ENCODE measurements at places on chromosomes 5 and 9.

DNA sequence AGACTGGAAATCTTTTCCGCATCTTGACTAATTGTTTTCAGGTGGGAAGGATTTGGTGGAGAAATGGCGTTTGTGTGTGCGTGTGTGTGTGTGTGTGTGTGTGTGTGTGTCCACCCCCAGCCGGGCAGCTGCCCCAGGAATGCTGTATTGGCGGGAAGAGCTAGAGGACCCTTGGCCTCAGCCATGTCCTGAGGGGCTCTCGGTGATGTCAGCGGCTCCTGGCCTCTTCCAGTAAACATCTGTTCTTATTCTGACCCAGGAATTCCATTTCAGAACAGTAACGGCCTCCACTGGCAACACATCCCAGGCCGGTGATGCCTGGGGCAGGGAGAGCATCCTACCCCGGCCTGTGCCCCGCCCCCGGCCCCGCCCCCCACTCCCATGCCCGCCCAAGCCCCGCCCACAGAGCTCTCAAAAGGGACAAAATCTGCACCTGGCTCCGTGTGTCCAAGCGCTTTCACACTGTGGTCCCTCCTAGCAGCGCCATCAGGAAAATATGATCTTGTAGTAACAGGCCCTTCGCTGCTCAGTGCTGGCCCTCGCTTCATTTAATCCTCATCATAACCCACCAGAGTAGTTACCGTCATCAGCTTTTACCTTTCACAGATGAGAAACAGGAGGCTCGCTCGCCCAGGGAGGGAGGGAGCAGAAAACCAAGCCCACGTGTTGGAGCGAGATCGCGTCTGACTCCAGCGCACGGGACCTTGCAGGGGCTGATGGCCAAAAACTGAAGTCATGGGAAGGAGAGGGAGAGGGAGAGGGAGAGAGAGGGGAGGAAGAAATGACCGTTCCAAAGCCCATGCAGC is 18.9 kb downstream of the ADAMTS2 start:
- peaks cover 43% of the 10 kb centered on the region for H3K4me1 ChIP-seq
- peak overlapping the region; percentile 82 for H3K27ac ChIP-seq
- peaks cover 10% of the 10 kb centered on the region for H3K27me3 ChIP-seq
- H3K36me3 ChIP-seq: no peaks in the 10 kb centered on the region
- peak; percentile 39 for DNase-seq

GRCh38 chr5:73987915-73988314 is 361.9 kb downstream of the ARHGEF28 start:
- no peaks in the 10 kb centered on the region for H3K4me1 ChIP-seq
- no peak overlapping the region for H3K27ac ChIP-seq
- no peaks in the 10 kb centered on the region for H3K36me3 ChIP-seq

- no peaks in the 10 kb centered on the region for H3K36me3 ChIP-seq
- H3K4me1 ChIP-seq: no peaks in the 10 kb centered on the region
- no peak overlapping the region for H3K4me3 ChIP-seq
- no peaks in the 10 kb centered on the region for H3K27me3 ChIP-seq
These were observed 136.1 kb upstream of the CLINT1 start for GRCh38 chr5:157994906-157995519.

DNA sequence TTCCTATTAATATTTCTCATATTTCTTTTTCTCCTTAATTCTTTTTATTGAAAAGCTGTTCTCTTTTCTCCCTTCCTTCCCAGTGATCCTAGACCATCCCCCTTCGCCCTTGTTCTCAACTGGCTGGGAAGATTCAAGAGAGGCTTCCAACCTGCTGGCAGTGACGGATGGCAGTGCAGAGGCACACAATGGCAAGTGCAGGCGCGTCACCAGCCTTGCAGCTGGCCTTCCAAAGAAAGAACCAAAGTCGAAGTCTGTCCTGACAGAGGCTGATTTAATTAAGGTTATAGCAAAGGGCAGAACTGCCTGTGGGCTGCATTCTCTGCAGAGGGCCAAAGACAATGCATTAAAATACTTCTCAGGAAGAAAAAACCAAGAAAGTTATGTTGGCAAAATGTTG is 7.4 kb downstream of the CEMIP2 start:
- H3K27ac ChIP-seq: peak overlapping the region; percentile 83
- H3K36me3 ChIP-seq: no peaks in the 10 kb centered on the region
- H3K4me1 ChIP-seq: peaks cover 67% of the 10 kb centered on the region
- peaks cover 3% of the 10 kb centered on the region for H3K27me3 ChIP-seq

- H3K4me1 ChIP-seq: no peaks in the 10 kb centered on the region
- DNase-seq: no peak
- H3K4me3 ChIP-seq: no peak overlapping the region
- no peak overlapping the region for H3K27ac ChIP-seq
- no peaks in the 10 kb centered on the region for H3K27me3 ChIP-seq
These were observed 414.7 kb upstream of the SGCD start for GRCh38 chr5:155912291-155912690.

DNA sequence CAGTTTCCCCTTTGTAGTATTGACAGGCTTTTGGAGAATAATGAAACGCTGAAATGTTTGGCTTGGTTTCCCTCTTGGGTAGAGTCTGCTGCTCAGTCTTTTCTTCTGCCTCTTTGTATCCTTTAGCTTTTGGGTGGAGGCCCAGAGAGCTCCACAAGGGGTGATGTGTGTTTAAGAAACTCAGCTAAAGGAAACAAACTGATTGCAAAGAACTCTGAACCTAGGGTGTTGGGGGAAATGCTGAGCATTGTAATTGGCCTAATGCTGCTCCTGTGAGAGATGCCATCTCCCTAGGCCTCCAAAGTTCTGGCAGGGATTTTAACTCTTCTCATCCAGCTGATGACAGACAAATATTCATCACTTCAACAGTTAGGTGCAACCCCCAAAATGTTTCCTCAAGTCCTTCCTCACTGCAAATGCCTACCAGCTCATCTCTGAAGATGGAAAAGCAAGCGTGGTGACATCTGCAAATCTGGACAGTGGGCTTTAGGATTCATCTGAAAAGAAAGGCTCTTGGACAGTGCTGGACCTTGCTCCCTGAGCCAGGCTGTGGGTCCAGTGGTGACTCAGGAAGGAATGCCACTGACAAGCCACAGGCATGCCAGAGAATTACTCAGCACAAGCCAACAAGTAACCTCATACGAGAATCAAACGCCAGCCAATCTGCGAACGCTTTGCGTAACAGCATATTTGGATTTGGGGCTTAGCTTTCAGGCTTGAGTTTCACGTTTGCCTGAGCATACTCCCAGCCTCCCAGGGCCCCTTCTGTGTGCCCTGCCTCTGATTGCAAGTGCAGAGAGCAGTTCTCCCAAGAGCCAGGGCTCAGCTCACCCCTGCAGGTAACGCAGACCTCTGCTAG is 30.5 kb upstream of the ZSWIM6 start:
- no peaks in the 10 kb centered on the region for H3K4me1 ChIP-seq
- no peak overlapping the region for H3K4me3 ChIP-seq
- no peak for DNase-seq
- no peak overlapping the region for H3K27ac ChIP-seq

- no peak overlapping the region for H3K27ac ChIP-seq
- H3K4me1 ChIP-seq: no peaks in the 10 kb centered on the region
- no peak for DNase-seq
- peaks cover 5% of the 10 kb centered on the region for H3K36me3 ChIP-seq
- H3K4me3 ChIP-seq: no peak overlapping the region
These were observed 62.0 kb upstream of the CDH6 start for GRCh38 chr5:31131381-31131891.

GRCh38 chr5:118596255-118596654 is 392.1 kb downstream of the DTWD2 start:
- peaks cover 17% of the 10 kb centered on the region for H3K4me1 ChIP-seq
- H3K27me3 ChIP-seq: no peaks in the 10 kb centered on the region
- no peak for DNase-seq
- no peaks in the 10 kb centered on the region for H3K36me3 ChIP-seq

- peaks cover 7% of the 10 kb centered on the region for H3K27me3 ChIP-seq
- DNase-seq: peak; percentile 65
- H3K4me1 ChIP-seq: peaks cover 24% of the 10 kb centered on the region
These were observed 73.3 kb downstream of the AK8 start for GRCh38 chr9:132804576-132805295.

DNA sequence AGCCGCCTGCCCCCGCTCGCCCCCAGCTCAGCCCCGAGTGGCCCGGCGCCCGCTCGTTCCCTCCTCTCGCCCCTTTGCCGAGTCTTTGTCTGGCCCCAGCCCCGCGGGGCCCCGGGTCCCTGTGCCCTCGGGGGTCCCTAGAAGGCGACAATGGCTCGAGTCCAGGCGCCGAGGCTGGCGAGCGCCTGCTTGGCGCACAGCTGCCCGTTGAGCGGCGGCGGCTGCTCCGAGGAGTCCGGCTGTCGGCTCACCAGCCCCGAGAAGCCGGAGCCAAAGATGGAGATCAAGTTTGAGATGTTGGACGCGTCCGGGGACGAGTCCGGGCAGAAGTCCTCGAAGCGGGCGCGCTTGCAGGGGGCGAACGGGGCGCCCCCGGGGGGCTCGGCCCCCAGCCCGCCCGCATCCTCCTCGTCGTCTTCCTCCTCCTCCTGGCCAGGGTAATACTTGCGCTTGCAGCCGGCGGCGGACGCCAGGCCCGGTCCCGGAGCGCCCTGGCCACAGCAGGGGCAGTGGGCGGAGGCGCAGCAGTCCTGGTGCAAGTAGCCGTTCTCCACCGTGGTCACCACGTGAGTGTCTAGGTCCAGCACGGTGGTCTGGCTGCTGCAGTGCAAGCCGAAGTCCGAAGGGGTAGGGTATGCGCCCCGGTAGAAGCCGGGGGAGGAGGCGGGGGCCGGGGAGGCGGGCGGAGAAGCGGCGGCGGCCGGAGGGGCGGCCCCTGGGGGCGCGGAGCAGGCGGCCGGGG is 1.2 kb downstream of the IER5L start:
- peaks cover 17% of the 10 kb centered on the region for H3K4me1 ChIP-seq
- H3K27me3 ChIP-seq: peaks cover 17% of the 10 kb centered on the region
- H3K36me3 ChIP-seq: no peaks in the 10 kb centered on the region
- DNase-seq: peak; percentile 65
- peak overlapping the region; percentile 80 for H3K27ac ChIP-seq

DNA sequence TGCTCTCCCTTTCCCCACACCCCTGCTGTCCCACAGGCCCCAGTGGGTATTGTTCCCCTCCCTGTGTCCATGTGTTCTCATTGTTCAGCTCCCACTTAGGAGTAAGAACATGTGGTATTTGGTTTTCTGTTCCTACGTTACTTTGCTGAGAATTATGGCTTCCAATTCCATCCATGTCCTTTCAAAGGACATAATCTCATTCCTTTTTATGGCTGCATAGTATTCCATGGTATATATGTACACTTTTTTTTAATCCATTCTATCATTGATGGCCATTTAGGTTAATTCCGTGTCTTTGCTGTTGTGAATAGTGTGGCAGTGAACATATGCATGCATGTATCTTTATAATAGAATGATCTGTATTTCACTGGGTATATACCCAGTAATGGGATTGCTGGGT is 25.6 kb downstream of the FER start:
- H3K27me3 ChIP-seq: peaks cover 2% of the 10 kb centered on the region
- H3K27ac ChIP-seq: no peak overlapping the region
- DNase-seq: no peak
- no peaks in the 10 kb centered on the region for H3K4me1 ChIP-seq
- peaks cover 11% of the 10 kb centered on the region for H3K36me3 ChIP-seq

- H3K4me1 ChIP-seq: peaks cover 10% of the 10 kb centered on the region
- no peak for DNase-seq
- peaks cover 2% of the 10 kb centered on the region for H3K27me3 ChIP-seq
- H3K4me3 ChIP-seq: no peak overlapping the region
- H3K27ac ChIP-seq: peak overlapping the region; percentile 38
- peaks cover 17% of the 10 kb centered on the region for H3K36me3 ChIP-seq
These were observed 26.5 kb downstream of the POLK start for GRCh38 chr5:75538211-75538610.

DNA sequence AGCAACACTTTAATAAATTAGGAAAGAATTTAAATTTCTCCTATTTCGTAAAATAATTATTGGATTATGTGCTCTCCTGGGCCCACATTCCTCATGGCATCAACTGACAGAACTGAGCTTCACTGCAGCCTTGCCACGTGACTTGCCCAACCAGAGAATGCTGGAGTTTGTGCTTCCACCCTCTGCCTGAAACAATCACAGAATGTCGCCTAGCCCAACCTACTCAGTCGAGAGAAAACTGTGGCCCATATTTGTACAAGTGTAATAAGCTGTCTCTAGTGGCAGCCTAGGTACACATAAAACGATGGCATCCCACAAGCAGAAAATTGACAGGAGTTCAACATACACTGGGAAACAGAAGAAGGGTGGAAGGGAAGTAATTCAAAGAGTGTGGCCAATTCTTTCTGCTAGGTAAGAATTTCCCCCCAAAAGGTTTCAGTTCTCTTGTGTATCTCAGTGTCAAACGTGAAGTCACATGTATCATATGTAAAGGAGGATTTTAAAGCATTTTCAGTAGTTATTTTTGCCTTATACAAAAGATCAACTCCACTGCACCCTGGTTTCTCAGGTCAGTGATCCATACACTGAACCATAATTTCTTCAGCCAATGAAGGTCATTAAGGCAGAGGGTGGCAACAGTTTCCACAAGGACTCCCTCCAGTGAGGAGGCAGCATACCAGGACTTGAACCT is 41.7 kb downstream of the ZNF608 start:
- H3K27ac ChIP-seq: no peak overlapping the region
- peaks cover 3% of the 10 kb centered on the region for H3K36me3 ChIP-seq
- H3K4me3 ChIP-seq: no peak overlapping the region
- no peak for DNase-seq
- peaks cover 86% of the 10 kb centered on the region for H3K4me1 ChIP-seq

DNA sequence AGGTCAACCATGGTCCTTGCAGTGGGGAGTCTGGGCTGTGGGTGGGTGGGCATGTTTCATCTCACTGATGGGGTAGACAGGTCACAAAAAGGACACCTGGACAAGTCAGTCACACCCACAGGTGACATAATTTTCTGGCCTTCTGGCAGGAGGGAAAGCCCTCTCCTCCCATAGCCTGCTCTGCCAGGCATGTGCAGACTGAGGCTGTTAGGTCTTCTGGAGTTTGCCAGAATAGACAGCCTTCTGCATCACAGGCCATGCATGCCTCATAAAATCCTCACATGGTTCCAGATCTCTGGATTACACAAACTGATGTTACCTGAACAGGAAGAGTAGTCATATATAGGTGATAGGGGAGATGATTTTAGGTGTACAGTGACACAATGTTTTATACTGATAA is 49.1 kb downstream of the ARHGAP26 start:
- H3K27me3 ChIP-seq: peaks cover 1% of the 10 kb centered on the region
- H3K27ac ChIP-seq: no peak overlapping the region
- peaks cover 8% of the 10 kb centered on the region for H3K4me1 ChIP-seq
- H3K36me3 ChIP-seq: no peaks in the 10 kb centered on the region

DNA sequence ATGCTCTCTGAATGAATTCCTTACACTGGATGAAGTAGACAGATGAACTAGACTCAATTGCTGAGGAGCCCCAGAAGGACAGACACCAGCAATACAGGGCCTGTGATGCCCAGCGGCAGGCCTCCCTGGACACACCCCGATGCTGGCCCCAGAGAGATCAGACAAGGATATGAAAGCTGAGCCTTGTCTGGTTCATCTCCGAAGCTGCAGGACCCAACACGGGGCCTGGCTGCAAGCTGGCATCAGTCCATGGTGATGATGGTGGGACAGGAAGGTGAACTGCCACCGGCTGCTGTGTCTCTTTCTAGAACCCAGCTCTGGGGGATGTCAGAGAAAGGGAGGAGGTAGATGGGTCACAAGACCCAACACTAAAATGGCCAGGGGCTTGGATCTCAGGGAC is 104.0 kb upstream of the LMX1B start:
- no peak overlapping the region for H3K4me3 ChIP-seq
- H3K27ac ChIP-seq: no peak overlapping the region
- DNase-seq: no peak
- peaks cover 14% of the 10 kb centered on the region for H3K27me3 ChIP-seq
- peaks cover 8% of the 10 kb centered on the region for H3K36me3 ChIP-seq

- DNase-seq: no peak
- H3K36me3 ChIP-seq: no peaks in the 10 kb centered on the region
- H3K27ac ChIP-seq: no peak overlapping the region
These were observed 18.8 kb upstream of the RGS3 start for GRCh38 chr9:113444736-113445135.

- no peaks in the 10 kb centered on the region for H3K36me3 ChIP-seq
- no peak for DNase-seq
- H3K4me1 ChIP-seq: peaks cover 3% of the 10 kb centered on the region
- peaks cover 4% of the 10 kb centered on the region for H3K27me3 ChIP-seq
- H3K4me3 ChIP-seq: no peak overlapping the region
- H3K27ac ChIP-seq: no peak overlapping the region
These were observed 120.4 kb downstream of the RAPGEF6 start for GRCh38 chr5:131514316-131515283.

Data from glutamatergic neuron (in vitro differentiated cells).